ENCODE measurements at places on chromosomes 1 and 21.

DNA sequence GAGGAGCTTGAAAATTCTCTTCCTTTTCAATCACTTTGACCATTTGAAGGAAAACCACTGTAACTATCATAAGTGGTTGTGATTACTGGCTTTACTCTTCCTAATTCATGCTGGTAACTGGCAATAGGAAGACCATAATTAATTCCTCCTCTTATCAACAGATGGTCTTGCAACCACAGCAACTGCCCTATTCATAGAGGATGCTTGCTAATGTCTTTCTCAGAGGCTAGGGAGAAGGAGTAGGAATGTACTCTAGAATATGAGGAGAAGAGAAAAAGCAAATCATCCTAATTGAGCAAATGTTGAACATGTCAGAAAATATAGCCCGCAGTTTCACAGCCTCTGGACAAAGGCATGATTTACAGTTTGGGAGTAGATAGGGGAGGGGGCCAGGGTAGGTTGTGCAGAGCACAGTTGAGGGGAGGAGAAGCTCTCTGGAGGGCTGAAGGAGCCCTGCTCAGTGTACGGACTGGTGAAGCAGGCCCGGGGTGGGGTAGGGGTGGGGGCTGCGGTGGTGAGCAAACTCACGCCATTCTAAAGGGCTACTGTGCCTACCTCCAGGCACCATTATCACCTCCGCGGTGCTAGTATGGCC, 192.9 kb downstream of the PCP4 start:
- no peak for DNase-seq

- no peak for DNase-seq
Observed at GRCh38 chr1:66353257-66353656, 180.7 kb upstream of the SGIP1 start.

GRCh38 chr1:233193741-233194140, 101.8 kb downstream of the PCNX2 start:
- no peak for DNase-seq

GRCh38 chr21:46482225-46482845, 23.6 kb downstream of the DIP2A start:
- DNase-seq: no peak

DNA sequence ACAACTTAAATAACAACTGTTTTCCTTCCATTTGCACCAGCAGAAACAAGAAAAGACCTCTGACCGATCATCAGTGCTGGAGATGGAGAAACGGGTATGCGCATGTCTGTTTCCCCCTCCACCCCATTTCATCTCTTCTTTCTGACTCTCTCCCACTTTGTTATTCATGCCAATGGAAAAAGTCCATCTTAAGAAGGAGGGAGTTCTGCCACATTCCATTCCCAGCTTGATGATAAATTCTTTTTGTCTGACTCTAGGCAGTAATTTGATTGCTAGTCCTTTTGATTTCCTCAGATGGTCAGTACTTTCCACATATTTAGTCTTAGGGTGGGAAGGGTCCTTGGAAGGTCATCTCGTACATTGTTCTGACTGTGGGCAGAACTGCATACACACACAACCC, 142.5 kb downstream of the SYT2 start:
- no peak for DNase-seq

DNA sequence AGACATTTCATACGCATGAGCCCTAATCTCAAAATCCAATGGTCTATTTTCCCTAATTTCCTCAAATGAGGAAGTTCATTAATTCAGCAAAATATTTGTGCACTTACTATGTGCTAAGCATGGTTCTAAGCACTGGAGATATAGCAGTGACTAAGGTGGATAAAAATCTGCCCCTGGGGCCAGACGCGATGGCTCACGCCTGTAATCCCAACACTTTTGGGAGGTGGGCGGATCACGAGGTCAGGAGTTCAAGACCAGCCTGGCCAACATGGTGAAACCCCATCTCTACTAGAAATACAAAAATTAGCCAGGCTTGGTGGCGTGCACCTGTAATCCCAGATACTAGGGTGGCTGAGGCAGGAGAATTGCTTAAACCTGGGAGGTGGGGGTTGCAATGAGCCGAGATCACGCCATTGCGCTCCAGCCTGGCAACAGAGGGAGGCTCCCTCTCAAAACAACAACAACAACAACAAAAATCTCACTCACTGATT, 4.3 kb upstream of the MIIP start:
- DNase-seq: no peak
